Activated effector memory CD4-positive, alpha-beta T cell treated with Interleukin-2 at 50 U/mL for 16 hours (primary cell): ENCODE measurements at places on chromosomes 4 and X.

GRCh38 chrX:152817078-152817764 lies 13.3 kb downstream of the CETN2 start:
- no peak for DNase-seq

DNA sequence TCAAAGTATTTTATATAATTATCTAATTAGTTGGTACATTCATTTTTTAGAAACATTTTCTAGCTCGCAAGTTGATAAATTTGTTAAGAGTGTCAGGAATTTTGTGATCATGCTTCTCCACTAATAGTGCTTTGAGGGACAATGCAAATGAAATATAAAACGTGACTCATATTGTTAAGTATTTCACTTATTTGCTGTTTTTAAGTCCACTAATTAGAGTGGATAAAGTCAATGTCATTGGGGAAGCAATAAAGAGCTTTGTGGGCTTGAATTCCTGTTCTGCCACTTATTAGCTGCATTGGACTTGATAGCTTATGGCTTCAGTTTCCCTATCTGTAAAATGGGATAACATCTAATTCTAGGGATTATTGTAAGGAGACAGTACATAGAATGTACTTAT lies 26.5 kb upstream of the ANAPC4 start:
- DNase-seq, result no peak

DNA sequence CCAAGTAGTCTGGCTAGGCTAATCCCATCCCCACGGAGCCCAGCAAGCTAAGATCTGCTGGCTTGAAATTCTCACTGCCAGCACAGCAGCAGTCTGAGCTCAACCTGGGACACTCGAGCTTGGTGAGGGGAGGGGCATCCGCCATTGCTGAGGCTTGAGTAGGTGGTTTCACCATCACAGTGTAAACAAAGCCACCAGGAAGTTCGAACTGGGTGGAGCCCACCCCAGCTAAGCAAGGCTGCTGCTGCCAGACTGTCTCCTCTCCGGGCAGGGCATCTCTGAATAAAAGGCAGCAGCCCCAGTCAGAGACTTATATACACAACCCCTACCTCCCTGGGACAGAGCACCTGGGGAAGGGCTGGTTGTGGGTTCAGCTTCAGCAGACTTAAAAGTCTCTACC lies 639.6 kb downstream of the IQCM start:
- no peak for DNase-seq

DNA sequence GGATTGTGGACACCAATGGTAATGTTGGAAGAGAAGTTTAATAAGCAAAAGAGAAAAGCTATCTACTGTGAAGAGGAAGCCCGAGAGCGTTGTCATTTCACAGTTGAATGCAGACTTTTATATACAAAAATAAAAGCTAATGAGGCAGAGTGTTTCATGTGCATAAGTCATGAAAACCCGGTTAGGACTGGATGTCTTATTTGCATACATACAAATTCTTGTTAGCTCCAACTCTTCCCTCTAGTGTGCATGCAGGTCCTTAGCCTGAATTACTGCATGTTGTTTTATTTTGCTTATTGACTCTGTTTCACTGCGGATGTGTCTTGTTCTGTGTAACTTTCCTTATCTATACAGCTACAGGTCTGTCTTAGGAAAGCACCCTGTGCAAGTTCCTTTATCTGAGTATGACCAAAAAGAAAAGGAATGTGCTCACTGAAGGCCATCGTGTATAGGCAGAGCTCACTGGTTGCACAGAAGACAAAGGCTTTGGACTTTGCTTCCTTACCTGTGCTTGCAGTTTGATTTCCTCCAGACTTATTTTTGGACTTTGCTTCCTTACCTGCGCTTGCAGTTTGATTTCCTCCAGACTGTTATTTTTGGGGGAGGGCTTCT lies 25.1 kb upstream of the UGT2B11 start:
- no peak for DNase-seq

DNA sequence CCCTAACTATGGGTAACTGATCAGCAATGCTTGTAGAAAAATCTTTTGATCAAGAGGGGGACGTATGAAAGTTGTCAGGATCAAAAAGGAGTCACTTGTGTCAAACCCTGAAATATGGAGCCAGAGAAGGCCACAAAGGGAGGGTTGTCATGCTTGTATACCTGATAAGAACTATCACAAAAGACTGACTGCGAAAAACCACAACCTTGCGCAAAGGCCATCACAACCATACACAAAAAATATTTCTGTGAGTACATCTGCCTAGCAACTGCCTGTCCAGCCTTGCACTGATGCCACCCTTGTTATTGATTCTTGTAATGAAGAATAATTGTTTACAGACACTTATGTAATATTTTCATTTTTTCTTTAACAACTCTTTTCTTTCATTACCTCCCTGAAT lies 22.8 kb upstream of the EIF4E start:
- no peak for DNase-seq

DNA sequence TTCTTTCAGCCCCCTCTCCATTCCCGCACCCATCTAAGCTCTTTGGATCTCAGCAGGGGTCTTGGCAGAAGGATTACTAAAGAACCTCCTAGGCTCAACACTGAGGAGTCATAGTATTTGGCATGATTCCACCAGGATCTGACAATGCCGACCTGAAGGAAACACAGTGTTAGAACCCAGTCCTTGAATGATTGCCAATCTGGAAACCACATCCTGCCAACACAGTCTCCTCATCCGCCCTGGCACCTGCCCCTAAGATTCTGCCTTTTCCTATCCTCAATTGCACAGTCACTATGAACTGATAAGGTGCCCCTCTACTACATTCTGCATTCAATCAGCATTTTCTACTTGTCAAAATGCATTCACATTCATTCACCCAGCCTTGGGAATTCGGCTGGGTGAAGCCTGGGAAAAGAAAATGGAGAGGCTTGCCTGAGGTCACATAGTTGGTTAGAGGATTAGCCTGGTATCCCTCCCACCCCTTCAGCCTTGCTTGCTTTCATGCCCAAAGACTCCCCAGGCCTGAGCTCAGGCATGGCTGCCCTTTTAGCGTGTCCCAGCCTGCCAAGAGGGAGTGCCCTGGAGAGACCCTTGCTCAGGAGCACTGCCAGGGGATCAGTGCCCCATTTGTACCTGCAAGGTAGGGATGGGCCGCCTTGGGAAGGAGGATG lies 2.2 kb upstream of the CLDN2 start:
- peak; percentile 2 for DNase-seq
